Fibroblast of villous mesenchyme (primary cell): ENCODE measurements at places on chromosomes 2 and 18.
A peak's percentile ranks its signal among the peaks of the same experiment; 100 is the strongest.

- peak; percentile 71 for DNase-seq
Observed at GRCh38 chr18:74331404-74331803, 15.8 kb downstream of the C18orf63 start.

GRCh38 chr2:158729451-158729850 is 65.7 kb upstream of the DAPL1 start:
- no peak for DNase-seq

GRCh38 chr2:168766600-168766999 is 35.8 kb upstream of the NOSTRIN start:
- no peak for DNase-seq

DNA sequence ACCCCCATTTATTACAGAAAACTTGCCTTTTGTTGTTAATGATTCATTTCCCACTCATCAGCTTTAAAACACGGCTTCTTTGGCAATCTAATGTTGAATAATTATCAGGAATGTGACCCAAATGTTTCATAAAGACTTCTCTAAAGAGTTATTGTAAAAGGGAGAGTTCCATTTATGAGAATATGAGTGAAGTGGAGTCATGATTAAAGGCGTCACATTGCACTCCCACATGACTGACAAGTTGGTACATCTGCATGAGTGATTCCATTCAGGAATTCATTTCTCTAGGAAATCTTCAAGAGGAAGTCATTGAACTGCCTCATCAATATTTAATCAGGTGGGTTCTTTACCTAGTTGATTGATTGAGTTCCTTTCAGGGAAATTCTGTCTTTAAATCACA is 184.8 kb downstream of the LNPK start:
- no peak for DNase-seq

DNA sequence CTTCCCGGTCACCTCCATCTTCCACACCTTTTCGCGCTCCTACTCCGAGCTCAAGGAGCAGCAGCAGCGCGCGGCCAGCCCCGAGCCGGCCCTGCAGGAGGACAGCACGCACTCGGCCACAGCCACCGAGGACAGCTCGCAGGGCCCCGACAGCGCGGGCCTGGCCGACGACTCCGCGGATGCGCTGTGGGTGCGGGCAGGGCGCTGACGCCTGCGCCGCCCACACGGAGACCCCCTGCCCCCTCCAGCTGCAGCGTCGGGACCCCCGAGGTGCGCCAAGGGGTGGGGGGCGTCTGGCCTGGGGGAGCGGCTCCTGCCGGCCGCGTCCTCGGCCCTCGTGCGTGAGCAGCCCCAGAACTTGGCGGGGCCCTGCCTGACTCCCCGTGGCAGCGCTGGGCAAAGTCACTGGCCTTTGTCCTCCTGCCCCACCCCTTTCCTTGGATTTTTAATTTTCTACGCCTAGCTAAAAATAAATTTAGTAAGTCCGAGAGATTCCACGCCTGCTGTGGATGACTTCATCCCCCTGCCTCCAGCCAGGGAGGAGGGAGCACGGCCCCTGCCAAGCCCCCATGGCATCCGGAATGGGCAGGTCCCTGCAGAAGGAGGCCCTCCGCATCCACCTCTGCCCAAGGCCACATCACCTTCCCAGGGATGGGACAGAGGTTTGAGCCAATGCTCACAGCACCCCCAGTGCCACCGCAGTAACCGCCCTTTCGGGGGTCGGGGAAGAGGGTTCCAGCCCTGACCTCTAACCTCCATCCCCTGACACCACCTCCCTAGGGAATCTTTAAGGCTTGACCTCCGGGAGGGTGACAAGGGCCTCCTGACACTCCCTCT is 51.6 kb downstream of the SLC66A2 start:
- DNase-seq = no peak

- no peak for DNase-seq
Observed at GRCh38 chr2:61463769-61464475, 7.0 kb downstream of the USP34 start.

DNA sequence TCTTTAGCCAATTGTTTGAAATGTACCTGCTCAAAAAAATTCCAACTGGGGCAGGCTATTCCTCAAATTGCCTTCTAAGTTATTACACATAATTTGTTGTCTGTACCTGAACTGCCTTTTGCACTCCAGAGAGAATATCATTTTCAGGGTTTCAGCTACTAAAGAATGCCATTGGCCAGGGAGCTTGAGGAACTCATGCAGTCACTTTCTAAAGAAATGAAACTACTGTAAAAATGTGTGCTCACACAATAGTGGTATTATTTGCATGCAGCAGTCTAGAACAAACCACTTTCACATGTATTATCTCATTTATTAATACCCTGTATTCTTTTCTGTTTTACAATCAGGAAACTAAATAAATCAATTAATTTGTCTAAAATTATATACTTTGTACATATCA is 152.2 kb downstream of the PID1 start:
- DNase-seq = no peak

- no peak for DNase-seq
Observed at GRCh38 chr2:230941202-230942180, 16.4 kb upstream of the GPR55 start.

DNA sequence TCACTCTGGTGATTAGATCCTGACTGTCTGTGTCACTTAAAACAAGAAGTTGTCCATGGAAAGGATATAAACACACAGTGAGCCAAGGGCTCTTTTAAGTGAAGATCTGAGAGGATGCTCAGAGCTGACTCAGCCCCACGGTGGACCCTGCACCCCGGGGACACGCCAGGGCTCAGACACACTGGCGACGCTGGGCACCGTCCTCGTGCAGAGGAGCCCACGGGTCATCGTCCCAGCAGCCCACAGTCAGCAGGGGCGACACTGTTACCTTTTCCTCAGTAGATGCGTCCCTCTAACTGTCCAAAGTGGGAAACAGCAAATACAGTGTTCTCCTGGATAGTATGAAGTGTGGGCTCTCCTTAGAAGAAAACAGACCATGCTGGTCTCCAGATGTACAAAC is 225.6 kb downstream of the HDAC4 start:
- no peak for DNase-seq

DNA sequence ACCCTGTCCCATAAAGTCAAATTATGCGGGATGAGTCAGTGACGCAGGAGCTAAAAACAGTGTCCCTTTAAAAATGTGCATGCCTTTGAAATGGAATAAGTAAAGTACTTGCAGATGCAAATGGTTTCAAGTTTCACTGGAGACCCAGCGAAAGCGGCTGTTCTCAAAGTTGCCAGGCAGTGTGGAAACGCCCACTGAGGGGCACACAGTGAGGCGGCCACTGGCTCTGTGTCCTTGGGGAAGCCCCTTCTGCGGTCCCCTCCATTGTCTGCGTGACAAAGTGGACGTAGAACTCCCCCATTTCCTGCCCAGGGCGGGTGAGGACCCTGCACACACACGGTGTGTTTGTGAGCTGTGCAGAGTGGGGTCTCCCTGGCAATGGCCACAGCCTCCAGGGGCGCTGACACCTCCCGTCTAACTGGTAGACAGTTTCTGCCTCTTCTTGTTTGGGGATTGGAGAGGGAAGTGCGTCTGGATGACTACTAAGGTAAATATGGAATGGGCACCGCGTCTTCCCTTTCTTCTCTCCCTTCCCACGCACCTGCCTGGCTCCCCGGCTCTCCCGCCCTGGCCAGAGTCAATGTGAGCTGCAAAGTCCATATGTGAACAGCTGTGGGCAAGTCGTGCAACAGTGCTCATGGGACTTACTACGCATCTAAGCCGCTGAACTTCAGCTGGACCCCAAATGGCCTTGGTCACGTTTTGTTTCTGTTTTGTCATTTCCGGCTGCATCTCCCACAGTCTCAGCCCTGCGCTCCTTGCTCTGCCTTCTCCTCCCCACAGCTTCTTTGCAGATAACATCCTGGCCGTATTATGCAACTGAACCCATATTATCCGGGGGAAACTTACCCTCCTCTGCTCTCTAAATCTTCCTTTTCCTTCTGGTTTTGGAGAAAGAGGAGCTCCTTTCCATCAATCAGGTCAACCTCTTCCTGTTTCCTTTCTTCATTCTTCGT is 33.7 kb upstream of the ZNF516 start:
- DNase-seq = peak; percentile 86

- no peak for DNase-seq
Observed at GRCh38 chr18:44320619-44321460, 359.8 kb upstream of the SETBP1 start.

- DNase-seq = no peak
Observed at GRCh38 chr2:206354129-206354528, 79.7 kb downstream of the ZDBF2 start.

DNA sequence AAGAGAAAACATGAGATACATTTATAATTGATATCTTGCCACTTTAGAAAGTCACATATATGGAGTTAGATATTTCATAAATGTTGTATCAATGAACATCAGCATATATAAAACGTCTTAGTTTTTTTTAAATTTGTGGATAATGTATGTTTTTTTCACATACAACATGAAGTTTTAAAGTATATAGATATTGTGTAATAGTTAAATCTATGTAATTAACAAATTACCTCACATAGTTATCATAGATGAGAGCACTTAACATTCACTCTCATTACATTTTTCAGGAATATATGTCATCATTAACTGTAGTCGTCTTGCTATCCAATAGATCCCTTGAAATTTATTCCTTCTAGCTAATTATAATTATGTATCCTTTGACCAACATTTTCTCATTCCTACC is 406.6 kb downstream of the ARHGAP15 start:
- DNase-seq = no peak
